ENCODE measurements at places on chromosomes 5 and 9.

DNA sequence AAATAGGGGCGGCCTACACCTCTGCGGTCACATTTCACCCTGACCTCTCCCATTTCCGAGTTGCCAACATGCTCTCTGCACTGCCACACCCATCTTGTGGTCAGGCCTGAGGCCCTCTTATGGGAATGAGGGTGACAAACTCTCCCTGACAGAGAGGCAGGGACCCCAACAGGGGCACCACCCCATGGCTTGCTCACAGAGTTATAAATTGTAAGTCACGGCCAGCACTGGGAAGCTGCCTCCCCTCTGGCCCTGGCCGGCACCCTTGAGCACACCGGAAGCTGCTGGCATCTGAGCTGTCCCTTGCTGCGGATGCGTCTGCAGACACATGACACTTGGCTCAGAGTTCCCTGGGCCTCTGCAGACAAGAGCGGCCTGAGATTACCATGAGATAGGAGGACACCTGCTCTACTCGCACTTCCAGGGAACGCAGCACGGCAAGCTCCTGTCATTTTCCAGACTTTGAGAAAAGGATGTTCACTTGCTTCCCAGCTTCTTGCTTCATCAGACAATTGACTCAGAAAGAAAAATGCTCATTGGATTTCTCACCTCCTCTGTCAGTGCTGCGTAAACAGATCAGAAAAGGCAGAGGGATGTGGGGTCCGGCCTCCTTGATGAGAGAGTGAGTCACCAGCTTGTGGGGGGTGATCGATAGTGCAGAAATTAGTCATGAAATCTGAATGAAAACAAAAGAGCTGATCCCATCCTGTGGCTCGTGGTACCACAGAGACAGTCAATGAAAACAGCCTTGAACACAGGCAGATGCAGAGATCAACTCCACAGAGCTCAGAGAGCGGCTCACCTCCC is 269.8 kb downstream of the SYK start:
- peak; percentile 72 for DNase-seq

DNA sequence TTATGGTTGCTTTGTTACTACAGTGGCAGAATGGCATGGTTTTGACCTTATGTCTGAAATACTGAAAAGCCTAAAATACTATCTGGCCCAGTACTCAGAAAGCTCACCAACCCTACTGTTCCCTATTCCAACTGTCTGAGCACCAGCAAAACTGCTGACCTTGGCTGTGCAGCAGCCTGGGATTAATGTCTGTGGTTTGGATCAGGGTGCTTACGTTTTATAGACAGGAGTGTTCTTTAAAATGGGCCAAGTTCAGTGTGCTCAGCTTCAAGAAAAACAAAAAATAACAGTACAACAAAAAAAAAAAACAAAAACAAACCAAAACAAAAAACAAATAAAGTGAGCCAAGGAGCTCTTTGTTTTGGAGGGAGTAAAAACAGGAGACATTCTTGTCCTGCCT is 36.4 kb downstream of the SLC28A3 start:
- DNase-seq, result no peak

GRCh38 chr9:98808875-98809274 is 1.4 kb downstream of the GALNT12 start:
- DNase-seq, result no peak

GRCh38 chr5:125365747-125366146 is 619.3 kb upstream of the ZNF608 start:
- DNase-seq, result no peak

GRCh38 chr9:94169968-94170367 is 85.7 kb downstream of the PTPDC1 start:
- no peak for DNase-seq

GRCh38 chr9:38027714-38028113 is 41.3 kb downstream of the SHB start:
- DNase-seq, result no peak

DNA sequence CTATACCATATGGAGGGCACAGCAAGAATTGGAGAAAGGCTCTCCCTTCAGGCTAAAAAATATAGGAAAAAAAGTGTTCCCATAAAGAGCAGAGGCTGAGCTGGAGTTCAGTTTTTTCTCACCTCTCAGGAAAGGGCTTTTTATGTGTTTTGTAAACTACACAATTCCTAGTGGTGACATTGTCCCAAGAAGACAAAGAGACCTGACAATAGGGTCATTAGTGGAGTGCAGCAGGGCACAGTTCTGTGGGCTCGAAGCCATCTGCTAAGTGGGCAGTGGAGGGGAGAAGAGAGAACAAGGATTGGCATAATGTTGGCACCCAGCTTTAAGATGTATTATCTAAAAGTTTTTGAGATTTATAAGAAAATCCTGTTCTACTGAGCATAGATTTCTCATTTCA is 162.5 kb downstream of the HCN1 start:
- no peak for DNase-seq

DNA sequence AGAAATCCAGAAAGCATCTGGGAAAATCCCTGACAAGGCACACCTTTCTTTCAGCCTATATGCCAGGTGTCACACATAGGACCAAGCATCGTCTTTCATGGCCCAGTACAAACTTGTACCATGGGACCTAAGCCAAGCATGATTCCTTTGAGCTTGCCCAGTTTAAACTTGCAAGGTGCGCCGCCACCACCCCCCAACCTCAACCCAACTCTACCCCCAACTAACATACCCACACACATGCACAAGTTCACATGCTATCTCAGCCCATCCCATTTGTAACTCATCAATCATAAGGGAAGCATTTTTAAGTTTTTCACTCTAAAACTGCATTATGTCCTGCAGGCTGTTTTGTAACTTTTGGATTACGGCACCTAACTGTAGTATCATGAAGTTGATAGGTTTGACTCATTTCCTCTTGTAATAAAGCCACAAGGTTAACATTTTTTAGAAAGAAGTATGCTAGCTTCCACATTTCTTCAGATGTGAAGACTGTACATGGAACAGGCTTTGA is 145.9 kb upstream of the FST start:
- DNase-seq, result no peak

- DNase-seq, result no peak
Observed at GRCh38 chr9:75239176-75239575, 150.9 kb downstream of the OSTF1 start.

- no peak for DNase-seq
Observed at GRCh38 chr5:176797456-176798050, 12.8 kb upstream of the UNC5A start.

DNA sequence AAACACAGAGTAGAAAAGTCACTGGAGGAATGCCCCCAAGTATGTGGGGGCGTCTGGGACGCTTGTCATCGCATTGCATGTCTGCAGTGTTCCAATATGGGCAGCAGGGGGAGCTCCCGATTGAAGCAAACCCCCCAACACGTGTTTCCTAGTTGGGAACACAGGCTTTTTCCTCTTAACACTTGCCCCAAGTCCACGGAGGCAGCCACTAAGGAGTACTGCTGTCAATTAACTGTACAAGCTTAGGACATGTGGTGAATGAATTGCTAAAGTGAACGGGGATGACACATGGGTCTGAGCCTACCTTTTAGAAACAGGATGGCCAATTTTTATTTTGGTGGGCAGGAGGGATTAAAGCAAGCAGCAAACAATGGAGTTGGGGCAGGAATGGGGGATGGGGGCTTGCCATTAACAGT is 2.2 kb downstream of the GABRB2 start:
- no peak for DNase-seq

- DNase-seq, result no peak
Observed at GRCh38 chr9:112494153-112494552, 7.5 kb downstream of the KIAA1958 start.

DNA sequence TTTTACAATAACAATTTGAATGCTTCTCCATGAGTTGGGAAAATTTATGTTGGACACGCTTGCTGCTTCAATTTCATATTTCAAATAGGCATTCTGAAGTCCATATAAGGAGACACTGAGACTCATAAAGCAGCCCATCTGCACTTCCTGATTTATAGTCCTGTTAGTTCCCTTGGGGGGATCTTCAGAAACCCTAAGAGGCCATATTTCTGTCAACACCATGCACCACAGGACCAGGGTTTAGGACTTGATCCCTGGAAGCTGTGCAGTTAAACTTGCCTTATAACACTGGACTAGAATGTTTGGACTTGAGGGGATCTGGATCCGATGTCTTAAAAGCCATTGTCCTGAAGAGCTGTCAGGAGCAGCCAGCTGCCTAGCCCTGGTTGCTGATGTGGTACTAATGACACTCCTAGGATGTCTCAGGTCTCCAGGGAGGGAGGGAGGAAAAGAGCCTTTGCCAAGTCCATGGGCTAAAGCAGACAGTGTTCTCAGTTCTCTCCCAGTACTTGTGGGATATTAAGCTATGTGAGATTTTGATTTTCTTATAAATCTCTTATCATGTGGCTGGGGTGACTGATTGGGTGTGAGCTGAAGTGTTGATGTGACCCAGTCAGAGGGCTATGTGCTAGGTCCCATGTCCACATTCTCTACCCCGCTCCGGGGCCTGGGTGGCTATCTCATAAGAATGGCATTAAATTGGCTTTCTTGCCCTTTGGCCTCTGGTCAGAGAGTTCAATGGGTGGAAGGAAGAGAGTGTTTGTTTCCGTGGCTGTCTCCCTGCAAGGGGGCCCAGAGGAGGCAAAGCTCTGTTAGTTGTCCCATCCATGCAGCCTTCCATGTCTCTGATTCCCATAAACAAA is 399.8 kb downstream of the OSTF1 start:
- no peak for DNase-seq

GRCh38 chr5:80160242-80160641 is 95.6 kb downstream of the SERINC5 start:
- no peak for DNase-seq

DNA sequence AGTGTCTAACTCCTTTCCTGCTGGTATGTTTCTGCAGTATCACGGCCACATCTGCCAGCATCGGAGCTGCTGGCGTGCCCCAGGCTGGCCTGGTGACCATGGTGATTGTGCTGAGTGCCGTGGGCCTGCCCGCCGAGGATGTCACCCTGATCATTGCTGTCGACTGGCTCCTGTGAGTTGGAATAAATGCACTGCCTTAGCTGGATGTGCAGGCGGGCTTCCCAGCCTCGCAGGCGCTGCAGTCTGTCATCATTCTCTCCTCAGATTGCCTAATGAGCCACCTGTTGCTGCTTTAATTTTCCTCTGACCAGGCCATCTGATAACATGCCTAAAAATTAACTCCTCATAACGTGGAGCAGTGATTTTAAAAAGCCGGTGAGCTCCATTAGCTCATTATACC is 79.1 kb upstream of the PLPP6 start:
- no peak for DNase-seq

GRCh38 chr5:150144246-150144801 is 11.3 kb downstream of the PDGFRB start:
- no peak for DNase-seq

DNA sequence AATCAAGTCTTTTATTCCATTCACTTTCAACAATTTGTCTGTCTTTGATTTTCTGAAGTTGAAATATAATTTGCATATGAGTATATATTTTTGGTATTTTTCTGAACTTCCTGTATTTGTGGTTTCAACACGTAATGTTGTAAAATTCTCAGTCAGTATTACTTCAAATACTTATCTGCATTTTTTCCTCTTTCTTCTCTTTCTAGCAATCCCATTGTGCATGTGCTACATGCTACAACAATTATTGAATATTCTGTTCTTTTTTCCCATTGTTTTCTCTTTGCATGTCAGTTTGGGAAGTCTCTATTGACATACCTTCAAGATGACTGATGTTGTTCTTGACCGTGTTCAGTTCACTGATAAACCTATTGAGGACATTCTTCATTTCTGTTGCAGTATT is 5.6 kb upstream of the ANKRD18A start:
- no peak for DNase-seq

- no peak for DNase-seq
Observed at GRCh38 chr5:67193439-67193807, 3.2 kb downstream of the CD180 start.

- no peak for DNase-seq
Observed at GRCh38 chr5:128216860-128217531, 133.4 kb downstream of the SLC12A2 start.

GRCh38 chr9:125989524-125990180 is 242.5 kb downstream of the PBX3 start:
- DNase-seq, result no peak

- DNase-seq, result no peak
Observed at GRCh38 chr9:7226007-7226640, 468.4 kb downstream of the KDM4C start.

- no peak for DNase-seq
Observed at GRCh38 chr5:149399775-149400174, 20.7 kb upstream of the IL17B start.

DNA sequence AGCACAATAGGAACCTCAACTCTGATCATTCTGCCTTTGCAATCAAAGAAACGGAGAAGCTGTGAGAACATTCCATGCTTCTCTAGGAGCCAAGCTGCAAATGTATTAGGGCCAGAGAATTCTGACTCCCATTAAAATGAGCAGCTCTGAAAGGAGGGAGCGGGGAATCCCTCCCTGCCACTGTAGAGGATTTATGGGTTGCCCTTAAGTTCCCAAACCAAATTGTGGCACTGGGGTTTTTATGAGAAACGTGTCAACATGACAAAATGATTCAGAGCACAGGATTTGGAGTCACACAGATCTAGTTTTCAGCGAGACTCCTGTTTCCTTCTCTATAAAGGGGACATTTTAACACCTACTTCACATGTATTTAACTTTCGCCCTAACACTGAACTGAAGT is 1.8 kb downstream of the IL6ST start:
- no peak for DNase-seq

- no peak for DNase-seq
Observed at GRCh38 chr9:71669284-71669995, 98.9 kb downstream of the CEMIP2 start.

DNA sequence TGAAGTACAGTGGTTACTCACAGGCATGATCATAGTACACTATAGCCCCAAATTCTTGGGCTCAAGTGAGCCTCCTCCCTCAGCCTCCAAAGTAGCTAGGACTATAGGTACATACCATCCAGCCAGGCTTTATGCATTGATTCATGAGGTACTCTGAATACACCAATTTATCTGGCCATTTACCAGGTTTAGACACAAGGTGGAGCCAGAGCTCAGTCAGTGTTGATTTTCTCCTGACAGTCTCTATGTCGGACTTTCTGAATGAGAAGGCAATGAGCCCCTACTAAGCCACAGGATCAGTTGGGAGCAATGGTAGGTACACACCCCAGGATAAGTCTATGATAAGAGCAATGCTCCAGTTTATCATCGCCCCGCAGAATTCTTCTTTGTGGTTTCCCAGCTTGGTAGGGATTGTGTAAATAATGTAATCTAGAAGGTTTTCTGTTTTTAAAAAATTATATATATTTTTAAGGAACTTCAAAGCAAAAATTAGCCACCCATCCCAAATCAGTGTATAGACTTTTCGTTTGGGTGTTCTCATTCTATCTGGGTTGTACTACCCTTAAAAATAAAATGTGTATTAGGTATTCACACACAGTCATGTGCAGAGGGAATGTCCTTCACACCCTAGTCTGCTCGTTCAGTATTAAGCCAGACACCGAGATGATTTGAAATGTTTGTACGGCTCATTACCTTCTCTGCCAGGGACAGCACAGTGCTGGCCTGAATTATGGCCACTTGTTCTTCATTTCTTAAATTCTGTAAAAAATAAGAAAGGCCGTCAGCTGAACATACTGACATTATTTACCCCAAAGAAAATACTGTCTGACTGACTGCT is 118.4 kb upstream of the DPYSL3 start:
- DNase-seq, result peak; percentile 48

DNA sequence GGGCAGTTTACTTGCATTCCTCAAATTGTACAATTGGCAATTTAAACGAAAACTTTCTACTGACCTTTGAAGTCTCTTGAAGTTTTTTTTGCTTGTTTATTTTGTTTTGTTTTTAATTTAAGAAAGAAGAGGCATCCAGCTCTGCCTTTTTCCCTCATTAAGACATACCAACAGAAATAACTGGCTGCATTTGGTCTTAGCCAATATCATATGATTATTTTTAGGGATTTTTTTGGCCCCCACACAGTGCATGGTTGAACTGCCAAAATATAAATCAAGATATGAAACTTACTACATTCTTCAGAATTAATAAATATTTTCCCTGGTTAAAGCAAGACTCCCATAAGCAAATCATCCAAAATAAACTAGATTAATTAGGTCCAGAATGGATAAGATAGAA is 79.4 kb downstream of the ALDH1A1 start:
- DNase-seq, result no peak

Measured in activated naive CD4-positive, alpha-beta T cell treated with Interleukin-2 at 50 U/mL for 16 hours (primary cell).